ENCODE measurements at places on chromosomes 2 and 18.
A peak's percentile ranks its signal among the peaks of the same experiment; 100 is the strongest.

GRCh38 chr2:27832396-27832795, 57.8 kb downstream of the RBKS start:
- ATAC-seq = peak; percentile 54

- peak; percentile 54 for ATAC-seq
These were observed 84.3 kb downstream of the ACOXL start for GRCh38 chr2:110816404-110817365.

- no peak for ATAC-seq
These were observed 122.1 kb downstream of the TMEM247 start for GRCh38 chr2:46601328-46601963.

DNA sequence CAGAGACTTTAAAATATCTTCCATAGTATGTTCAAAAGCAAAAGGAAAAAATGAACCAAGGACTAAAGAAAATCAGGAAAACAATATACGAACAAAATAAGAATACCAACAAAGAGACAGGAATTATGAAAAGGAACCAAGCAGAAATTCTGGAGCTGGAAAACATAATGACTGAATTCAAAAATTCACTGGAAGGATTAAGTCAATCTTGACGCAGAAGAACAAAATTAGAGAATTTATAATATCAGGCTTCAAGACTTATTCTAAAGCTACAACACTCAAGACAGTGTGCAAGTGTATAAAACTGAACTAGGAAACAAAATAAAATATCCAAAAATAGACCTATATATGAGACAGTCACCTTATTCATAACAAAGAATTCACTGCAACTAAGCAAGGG, 56.9 kb upstream of the GYPC start:
- ATAC-seq = no peak

GRCh38 chr18:65124633-65125032, 626.2 kb upstream of the CDH7 start:
- no peak for ATAC-seq

- no peak for ATAC-seq
These were observed 466.4 kb downstream of the MEIS1 start for GRCh38 chr2:66901344-66901743.

- no peak for ATAC-seq
These were observed 74.2 kb downstream of the CYRIA start for GRCh38 chr2:16591370-16591933.

DNA sequence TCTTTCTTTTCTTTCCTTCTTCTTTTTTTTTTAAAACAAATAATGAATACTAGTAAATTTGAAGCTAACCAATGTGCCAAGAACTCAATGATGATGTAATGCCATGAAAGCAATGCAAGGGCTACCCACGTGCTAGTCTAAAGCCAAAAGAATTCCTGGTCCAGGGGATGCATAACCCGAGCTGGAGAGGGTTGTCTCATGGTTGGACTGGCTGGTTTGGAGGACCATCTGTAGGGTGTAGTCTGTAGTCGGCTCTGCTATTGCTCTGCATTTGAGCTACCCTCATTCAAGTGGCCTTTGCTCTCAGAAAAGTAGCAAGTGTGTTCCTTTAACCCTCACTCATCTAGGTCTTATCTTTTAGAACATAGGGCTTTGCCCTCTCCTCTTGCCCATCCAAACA, 469.6 kb upstream of the CELF4 start:
- no peak for ATAC-seq

DNA sequence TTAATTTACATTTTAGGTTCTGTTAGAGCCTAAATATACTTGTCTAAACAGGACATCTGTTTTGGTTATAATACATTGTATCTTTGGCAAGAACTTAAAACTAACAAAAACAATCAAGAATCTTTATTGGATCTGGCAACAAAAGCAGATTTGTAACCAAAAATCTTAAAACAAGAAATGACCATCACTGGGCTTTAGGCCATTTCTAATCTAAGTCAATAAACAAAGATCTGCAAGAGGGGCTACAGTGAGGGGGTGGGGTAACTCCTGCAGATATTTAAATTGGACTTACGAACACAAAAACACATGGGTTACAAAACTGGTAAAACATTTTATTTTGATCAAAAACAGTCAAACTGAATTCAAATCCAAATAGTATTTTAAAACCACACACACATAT, 77.3 kb downstream of the SRBD1 start:
- no peak for ATAC-seq

- no peak for ATAC-seq
These were observed 8.8 kb downstream of the COL4A4 start for GRCh38 chr2:227154986-227155774.

GRCh38 chr2:98908931-98909316, 27.1 kb downstream of the CRACDL start:
- ATAC-seq = no peak

GRCh38 chr18:76524900-76525698, 30.1 kb upstream of the ZNF516 start:
- no peak for ATAC-seq

DNA sequence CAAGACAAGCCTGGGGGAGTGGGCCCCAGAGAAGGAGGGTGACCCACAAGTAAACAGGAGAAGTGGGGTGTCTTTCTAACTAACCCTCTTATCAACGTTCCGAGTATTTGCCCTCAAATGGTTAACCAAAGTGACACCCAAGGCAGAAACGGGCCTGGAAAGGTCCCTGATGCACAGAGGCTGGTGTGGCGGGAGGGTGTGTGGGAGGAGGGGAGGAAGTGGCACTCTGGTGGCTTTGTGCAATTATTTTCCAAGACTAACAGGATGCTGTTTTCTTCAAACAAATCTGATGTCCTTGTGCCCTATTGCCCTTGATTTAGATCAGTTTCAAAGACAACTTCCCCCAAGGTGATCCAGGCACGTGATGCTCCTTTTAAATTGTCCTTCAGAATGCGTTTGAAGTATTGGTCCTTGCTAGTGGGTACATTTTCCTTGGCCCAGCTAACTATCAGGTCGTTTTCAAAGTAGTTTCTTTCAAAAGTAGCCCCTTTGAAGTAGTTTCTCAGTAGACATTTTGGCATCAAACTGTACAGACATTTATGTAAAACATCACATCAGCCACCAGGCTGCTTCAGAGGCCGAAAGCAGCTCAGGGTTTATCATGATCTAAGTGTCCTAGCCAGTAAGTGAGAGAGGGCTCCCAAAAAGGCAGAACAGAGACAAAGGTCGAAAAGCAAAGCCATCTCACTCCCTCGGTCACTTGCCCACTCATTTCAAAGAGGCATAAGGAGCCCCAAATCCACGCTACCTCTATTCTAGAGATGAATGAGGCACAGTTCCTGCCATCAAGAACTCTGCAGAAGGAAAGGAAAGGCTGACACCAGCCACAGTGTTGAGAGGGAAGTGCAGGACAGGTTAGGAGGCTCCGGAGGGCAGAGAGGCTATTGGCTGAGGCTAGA, 371.1 kb upstream of the ID2 start:
- ATAC-seq = peak; percentile 65

- ATAC-seq = no peak
These were observed 54.2 kb downstream of the SERTAD2 start for GRCh38 chr2:64599469-64599868.

DNA sequence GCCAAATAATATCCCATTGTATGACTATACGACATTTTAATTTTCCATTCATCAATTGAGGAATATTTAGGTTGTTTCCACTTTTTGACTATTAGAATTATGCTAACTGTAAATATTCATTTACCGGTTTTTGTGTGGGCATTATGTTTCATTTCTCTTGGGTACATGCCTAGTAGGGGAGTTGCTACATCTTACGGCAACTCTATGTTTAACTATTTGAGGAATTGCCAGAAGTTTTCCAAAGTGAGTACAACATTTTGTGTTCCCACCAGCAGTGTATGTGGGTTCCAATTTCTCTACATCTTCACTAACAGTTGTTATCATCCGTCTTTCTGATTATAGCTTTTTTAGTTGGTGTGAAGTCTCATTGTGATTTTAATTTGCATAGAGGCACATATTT, 1.6 kb upstream of the KDSR start:
- ATAC-seq = no peak

- ATAC-seq = no peak
These were observed 271.3 kb downstream of the CYRIA start for GRCh38 chr2:16394072-16394985.

GRCh38 chr2:157320409-157320808, 5.2 kb downstream of the ERMN start:
- no peak for ATAC-seq

DNA sequence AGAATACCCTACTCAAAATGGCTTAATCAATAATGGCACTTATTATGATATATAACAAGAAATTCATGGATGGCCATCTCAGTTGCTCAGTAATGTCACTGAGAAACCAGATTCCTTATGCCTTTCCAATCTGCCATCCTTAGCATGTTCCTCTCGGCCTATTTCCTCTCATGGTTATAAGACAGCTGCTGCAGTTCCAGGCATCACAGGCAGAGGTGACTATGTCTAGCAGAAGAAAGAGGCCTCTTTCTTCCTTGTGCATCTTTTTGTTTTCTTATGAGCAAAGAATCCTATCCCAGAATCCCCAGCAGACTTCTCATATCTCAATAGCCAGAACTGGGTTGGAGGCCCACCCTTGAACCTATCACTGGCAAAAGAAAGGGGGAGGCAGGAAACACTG, 310.6 kb upstream of the SPRED2 start:
- no peak for ATAC-seq

- ATAC-seq = no peak
These were observed 21.3 kb downstream of the PIGN start for GRCh38 chr18:62165583-62165982.

- ATAC-seq = no peak
These were observed 20.4 kb downstream of the TGFBRAP1 start for GRCh38 chr2:105309147-105309545.

GRCh38 chr2:85578243-85579180, 1.1 kb downstream of the VAMP8 start:
- peak; percentile 41 for ATAC-seq

GRCh38 chr2:18578033-18578432, 11.3 kb downstream of the NT5C1B start:
- ATAC-seq = no peak

DNA sequence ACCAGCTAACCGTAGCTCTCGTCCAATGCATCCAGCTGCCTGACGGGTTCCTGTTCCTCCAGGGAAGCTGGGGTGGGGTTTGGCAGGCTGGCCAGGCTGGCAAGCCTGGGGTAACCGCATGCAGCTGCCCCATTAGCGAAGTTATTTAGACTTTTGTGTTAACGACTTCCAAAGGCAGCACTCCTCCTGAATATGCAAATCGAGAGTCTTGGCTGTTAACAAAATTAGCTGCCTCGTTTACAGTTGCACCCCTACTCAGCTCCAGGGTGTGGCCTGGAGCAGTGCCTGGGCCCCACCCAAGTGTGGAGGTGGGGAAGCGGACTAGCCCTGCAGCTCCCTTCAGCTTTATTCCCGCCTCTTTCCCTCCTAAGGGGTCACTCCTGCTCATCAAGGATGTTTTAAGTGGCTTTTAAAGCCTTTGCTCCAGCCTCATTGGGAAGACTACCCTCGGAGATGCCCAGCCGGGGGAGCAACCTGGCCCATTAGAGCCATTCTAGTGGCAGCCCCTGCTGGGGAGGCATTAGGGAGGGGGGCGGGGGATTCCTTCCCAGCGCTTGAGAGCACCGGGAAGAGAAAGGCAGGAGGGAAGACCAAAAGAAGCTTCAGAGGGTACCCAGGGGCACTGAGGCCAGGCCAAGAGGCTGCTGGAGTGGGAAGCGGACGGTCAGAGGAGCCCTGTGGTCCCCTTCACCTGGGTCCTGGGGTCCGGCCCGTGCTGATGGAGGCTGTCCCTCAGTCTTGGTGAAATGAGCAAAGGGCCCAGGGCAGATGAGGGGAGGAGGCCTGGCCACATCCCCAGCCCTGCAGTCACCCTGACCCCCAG, 204.1 kb downstream of the CELF4 start:
- ATAC-seq = no peak

DNA sequence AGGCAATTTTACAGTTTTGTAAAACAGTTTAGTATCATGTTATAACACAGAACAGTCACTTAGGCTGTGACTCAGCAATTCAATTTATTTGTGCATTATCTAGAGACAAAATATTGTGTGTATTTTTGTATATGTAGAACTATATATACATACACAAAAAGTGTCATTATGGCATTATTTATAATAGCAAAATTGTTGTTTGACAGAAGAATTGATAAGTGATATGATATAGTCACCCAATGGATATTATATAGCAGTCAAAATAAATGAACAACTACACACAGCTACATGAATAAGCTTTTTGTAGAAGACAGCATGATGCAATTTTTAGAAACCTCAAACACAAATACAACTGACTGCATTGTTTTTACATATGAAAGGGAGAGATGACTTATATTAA, 334.0 kb downstream of the TRIB2 start:
- ATAC-seq = no peak

- ATAC-seq = no peak
These were observed 266.9 kb upstream of the FANCL start for GRCh38 chr2:58508006-58508405.

GRCh38 chr2:180359522-180360282, 352.6 kb upstream of the CWC22 start:
- no peak for ATAC-seq

DNA sequence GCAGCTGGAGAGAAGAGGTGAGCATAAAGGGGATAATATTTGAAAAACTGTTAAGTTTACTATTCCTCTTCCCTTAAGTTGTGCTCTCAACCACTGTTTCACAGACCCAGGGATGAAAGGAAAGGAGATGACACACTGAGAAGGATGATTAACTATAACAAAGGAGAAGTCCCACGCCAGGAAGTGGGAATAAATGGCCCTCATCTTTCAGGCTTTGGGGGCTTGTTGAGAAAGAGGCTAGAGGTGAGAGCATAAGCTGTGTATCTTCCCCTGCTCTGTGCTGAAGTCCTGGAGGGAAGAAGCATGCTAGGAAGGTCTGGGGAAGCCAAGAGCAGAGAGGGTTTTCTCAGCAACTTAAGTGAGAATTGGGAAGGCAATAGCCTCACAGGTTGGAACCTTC, 399.1 kb upstream of the ATP5MC3 start:
- no peak for ATAC-seq

GRCh38 chr18:12345491-12346239, 31.4 kb downstream of the AFG3L2 start:
- ATAC-seq = no peak

GRCh38 chr18:73879766-73880165, 267.9 kb downstream of the FBXO15 start:
- no peak for ATAC-seq

DNA sequence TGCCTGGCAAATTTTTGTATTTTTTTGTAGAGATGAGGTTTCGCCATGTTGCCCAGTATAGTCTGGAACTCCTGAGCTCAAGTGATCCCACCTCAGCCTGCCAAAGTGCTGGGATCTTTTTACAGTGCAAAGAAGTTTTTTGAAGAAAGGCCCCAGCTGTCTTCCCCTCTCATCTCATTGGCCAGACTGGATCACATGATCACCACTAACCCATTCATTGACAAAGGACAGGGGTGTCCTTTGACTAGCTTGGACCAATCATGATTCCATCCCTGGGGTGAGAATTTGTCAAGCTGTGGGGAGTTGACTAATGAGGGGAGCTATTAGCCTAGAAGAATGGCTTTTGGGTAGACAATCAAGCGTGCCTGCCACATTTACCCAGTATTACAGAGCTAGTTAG, 232.9 kb upstream of the TANK start:
- ATAC-seq = no peak

GRCh38 chr18:12593866-12594265, 64.0 kb downstream of the SPIRE1 start:
- no peak for ATAC-seq

Data from activated T-helper 17 cell treated with anti-CD3 and anti-CD28 coated beads, Interleukin-2, amount 50 U/mL, for 72 hours (primary cell).